HFF-Myc (cell line): ENCODE measurements at places on chromosomes 4 and X.

DNA sequence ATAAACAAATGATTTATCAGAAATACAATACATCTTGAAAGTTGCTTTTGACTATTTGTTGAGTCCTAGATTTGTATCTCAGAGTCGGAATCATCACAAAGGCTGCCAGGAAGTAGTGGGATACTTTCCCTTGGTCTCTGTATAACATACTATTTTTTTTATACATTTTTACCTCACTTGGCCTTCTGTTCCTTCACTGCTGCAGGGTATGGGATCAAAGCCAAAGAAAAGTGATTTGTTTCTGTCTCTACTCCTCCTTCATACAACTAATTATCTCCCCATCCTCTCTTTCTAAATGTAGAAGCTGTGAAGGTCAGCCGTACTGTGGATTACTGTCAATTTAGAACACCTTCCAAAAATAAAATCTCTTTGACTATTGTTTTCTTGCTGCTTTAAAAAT, 24.9 kb downstream of the PALLD start:
- DNase-seq, result no peak

DNA sequence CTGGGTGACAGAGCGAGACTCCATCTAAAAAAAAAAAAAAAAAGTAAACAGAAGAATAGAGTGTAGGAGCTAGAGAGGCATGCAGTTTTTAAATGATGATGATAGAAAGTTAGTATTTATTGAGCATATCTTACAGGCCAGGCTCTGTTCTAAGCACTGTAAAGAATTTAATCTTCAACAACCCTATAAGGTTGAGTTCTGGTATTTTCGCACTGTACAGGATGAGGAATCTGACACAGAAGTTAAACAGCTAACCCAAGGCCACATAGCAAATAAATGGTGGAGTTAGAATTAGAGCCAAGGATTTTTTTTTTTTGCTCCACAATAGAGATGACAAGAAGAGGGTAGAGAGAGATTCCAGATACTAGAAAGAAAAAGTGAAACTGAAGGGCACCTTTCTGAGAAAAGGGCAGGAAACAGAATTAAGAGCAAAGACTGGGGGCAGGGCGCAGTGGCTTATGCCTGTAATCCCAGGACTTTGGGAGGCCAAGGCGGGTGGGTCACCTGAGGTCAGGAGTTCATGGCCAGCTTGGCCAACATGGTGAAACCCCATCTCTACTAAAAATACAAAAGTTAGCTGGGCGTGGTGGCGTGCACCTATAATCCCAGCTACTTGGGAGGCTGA, 56.1 kb downstream of the KLHL5 start:
- DNase-seq, result no peak

DNA sequence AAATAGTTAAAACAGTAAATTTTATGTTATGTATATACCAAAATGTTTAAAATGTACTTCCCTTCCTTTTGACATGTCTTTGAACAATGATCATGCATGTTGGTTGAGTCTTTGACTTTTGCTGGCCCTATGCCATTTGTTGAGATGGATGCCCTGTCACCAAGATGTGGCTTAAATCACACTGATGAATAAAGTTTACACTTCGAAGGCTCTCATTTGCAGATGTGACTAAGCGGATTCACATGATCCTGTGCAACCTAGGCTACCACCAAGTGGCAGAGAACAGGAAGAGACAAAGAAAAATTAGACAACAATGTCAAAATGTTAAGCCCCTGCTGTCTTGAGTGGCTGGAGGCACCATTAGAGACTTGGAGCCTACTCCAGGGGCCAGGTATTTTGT, 139.9 kb downstream of the RAB28 start:
- DNase-seq, result no peak

GRCh38 chr4:135497563-135498152, 1296.1 kb upstream of the PABPC4L start:
- no peak for DNase-seq

GRCh38 chr4:2617955-2618354, 81.5 kb downstream of the FAM193A start:
- no peak for DNase-seq

GRCh38 chr4:158282252-158282651, 72.0 kb downstream of the TMEM144 start:
- no peak for DNase-seq

- no peak for DNase-seq
Measured at GRCh38 chr4:142983065-142983464, 137.0 kb upstream of the INPP4B start.

DNA sequence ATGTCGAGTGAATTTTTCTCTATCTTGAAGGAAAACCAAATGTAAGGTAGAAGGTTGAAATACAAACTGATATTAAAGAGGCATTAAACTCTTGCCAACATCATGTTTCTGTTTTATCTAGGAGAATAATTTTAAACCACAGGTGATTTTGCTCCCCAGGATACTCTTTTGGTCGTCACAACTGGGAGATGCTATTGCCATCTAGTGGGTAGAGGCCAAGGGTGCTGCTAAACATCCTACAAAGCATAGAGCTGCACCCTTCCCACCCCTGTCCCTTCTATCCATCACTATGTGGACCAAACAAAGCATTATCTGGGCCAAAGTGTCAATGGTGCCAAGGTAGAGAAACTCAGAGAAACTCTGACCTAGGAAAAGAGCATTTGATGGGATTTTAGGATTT, 154.6 kb upstream of the MAGEB2 start:
- DNase-seq, result no peak

DNA sequence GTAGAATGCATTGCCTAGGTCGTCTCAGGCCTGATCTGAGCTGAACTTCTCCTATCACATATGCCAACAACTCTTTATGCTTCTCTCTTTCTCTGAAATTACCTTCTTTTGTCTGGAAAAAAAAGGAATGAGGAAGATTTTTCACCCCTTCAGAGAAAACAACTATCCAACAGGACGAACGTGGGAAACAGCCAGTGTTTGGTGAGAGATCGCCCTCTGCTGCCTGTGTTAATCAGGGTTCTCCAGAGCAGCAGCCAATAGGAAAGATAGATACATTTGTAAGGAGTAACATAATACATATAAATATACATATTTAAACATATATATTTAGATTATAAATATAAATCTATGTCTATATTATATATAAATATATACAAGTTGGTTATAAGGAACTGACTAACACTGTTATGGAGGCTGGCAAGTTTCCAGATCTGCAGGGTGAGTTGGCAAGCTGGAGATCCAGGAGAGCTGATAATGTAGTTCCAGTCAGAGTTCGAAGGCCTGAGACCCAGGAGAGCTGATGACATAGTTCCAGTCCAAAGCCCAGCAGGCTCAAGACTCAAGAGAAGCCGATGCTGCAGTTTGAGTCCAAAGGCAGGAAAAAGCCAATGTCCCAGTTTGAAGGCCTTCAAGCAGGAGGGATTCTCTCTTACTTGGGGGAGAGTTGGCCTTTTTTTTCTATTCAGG, 13.3 kb downstream of the CETN2 start:
- no peak for DNase-seq

- DNase-seq, result no peak
Measured at GRCh38 chrX:134712272-134712671, 54.0 kb upstream of the PLAC1 start.

DNA sequence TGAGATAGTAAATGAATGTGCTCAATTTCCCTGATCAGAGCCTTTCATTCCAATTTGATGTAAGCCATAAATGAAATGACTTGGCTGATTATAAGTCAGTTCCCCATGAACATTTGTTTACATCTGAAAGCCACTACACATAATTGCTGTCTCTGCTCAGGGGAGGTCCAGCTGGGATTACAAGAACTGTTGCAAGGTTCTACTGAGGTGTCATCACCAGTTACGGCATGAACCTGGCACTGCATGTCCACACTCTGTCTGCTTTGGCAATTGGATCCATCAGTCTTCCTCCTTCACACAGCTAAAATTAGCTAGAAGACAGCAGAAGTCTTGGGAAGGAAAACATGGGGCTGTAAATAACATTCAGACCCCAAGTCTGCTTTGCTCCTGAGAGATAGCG, 12.8 kb upstream of the MBNL3 start:
- no peak for DNase-seq

GRCh38 chr4:69995526-69996016, at the start of gene STATH:
STATH (plus strand) TSS chr4:69995966; CDS start chr4:69998438, 2,472 bp downstream.
- no peak for DNase-seq

- no peak for DNase-seq
Measured at GRCh38 chrX:18353931-18354368, 538 bp downstream of the SCML2 start.

GRCh38 chr4:59983852-59984251, 1216.3 kb upstream of the ADGRL3 start:
- no peak for DNase-seq

- DNase-seq, result no peak
Measured at GRCh38 chrX:150766351-150767044, 73.3 kb downstream of the MTMR1 start.

DNA sequence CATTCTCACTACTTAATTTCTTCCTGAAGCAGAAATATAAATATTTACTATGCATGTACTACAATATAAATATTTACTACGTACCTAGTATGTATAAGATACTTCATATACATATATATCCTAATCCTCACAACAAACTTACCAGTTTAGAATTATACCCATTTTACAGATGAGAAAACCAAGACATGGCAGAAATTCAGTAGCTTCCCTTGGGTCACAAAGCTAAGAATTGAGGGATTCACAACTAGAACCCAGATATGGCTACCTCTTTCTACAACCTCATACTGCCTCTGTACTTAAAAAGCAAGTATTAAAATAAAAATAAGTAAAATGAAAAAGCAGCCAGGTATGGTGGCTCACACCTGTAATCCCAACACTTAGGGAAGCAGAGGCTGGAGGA, 65.9 kb downstream of the AMMECR1 start:
- DNase-seq, result no peak

DNA sequence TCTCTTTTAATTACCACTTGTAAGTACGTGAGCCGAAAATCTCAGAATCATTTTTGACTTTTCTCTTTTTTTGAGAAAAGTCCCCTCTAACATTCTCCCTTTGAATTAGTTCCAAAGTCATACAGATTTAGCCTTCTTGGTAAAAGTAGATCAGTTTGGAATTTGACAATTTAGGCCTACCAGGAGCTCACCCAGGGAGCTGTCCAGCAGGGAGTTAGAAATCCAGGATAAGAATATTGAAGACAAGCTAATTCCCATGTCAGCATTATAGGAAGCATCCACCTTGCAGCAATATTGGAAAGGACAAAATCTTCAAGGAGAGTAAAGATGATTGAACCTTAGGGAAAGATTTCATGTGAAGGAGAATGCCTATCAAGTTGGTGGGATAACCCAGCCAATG, 352.2 kb upstream of the CPEB2 start:
- no peak for DNase-seq

DNA sequence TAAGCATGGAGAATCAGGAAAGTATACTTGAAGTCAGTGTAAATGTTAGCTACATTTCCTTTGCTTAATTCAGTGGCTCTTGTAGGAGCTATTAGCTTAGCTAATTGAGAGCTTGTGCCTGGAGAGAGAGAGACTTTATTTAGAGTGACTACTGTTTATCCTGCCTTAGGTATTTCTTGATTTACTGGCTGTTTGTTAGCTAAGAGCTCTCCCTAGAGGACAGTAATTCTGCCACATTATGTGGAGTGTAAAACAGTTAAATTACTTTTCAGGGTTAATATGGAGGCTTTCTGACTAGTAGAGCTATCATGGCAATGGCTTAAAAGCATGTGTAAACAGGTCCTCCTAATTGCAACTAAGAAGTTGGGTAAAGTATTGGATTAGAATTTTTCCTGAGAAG, 306.5 kb upstream of the TECRL start:
- no peak for DNase-seq

GRCh38 chrX:16436348-16437188, 213.4 kb upstream of the S100G start:
- DNase-seq, result peak; percentile 44

- peak; percentile 6 for DNase-seq
Measured at GRCh38 chrX:38754102-38754790, 47.0 kb upstream of the MID1IP1 start.
